Stimulated activated CD4-positive, alpha-beta T cell treated with anti-CD3 and anti-CD28 coated beads, Interleukin-1b, Interleukin-23, amount 100 ng/mL, for 1 hour (primary cell): ENCODE measurements at places on chromosomes 5 and 9.

GRCh38 chr9:88274078-88274477, 114.2 kb upstream of the SPIN1 start:
- DNase-seq, result no peak

- DNase-seq, result no peak
These were observed 714 bp downstream of the SIGMAR1 start for GRCh38 chr9:34636791-34637355.

DNA sequence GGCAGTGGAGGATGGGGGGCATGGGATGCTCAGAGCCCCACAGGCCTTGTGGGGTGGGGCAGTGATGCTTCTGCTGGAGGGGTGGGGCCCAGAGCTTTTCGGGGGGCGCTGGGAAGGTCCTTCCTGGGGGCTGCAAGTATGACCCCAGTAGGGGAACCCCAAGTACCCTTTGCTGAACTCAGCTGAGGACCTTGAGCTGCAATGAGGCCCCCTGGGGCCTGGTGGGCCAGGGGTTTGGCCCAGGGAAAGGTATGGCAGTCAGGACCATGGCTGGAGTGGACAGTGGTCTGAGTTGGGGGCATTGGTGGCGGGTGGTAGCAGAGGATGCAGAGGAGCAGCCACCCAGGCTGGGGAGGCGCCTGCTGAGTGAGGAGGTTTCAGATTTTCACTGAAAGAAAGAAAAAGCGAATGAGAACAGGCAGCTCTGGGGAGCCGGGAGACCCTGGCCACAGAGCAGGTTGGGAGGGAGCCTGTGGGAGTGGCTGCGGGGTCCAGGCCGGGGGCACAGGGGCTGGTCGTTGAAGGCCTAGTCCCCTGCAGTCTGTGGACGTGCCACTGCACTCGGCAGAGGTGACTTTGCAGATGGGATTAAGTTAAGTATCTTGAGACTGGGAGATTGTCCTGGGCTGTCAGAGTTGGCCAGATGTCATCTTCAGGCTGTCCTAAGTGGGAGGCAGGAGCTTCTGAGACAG, 19.2 kb downstream of the WNK2 start:
- DNase-seq, result no peak

DNA sequence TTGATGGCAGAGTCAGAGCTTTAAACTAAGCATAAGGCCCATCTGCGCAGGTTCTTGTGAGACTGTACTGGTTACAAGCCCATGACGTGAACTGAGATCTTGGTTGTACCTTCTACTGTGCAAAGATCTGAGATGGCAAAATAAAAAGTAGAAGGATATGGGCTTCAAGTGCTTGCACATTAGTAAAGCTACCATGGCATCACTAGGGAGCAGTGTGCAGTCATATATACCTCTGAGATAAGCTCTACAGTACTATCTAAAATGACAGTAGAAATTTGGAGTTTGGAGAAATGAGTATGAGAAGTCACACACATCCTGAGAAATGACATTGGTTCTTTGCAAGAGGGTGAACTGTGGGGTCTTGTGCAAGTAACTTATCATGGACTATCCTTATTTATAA, 408.2 kb upstream of the PRR16 start:
- no peak for DNase-seq

DNA sequence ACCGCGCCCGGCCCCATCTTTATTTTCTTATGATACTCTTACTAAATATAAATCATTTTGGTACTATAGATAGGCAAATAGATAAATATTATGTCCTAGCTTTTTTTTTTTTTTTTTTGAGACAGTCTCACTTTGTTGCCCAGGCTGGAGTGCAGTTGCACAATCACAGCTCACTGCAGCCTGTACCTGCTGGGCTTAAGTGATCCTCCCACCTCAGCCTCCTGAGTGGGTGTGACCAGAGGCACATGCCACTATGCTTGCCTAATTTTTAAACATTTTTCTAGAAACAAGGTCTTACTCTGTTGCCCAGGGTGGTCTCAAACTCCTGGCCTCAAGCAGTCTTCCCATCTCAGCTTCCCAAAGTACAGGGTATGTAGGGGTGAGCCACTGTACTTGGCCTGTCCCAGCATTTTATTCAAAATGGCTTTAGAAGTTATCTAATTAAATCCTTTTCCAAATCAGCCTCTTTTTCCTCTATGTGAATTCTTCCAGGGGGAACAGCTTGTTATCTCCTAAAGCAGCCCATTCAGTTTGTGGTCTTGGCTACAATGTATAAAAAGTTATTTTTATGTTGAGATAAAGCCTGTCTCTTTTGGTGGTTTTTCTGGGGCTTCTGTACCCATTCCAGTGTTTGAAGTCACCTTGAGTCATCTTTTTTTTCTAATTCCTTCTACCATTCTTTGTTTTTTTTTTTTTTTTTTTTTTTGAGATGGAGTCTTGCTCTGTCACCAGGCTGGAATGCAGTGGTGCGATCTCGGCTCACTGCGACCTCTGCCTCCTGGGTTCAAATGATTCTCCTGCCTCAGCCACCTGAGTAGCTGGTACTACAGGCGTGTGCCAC, 12.1 kb downstream of the MELK start:
- DNase-seq, result no peak

- no peak for DNase-seq
These were observed 25.7 kb upstream of the ENTREP1 start for GRCh38 chr9:69299315-69299714.

DNA sequence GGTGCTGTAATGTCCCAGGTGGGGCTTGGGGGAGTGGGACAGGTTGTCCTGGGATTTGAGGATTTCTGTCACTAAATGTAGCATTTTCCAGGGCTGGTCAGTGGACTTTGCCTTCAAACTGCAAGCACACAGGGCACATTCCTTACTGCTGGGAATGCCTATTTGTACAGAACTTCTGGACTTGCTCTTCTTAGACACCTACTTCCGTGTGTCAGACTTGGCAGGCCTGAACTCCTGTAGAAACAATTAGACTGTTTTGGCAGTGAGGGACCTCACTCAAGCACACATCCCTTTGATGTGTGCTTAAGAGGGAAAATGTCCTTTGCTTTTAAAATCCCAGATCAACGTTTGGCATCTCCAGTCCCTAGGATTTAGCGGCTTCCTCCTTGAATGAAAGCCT, 192.2 kb downstream of the PAPPA start:
- DNase-seq, result no peak

GRCh38 chr9:69468380-69468779, 143.4 kb downstream of the ENTREP1 start:
- no peak for DNase-seq

DNA sequence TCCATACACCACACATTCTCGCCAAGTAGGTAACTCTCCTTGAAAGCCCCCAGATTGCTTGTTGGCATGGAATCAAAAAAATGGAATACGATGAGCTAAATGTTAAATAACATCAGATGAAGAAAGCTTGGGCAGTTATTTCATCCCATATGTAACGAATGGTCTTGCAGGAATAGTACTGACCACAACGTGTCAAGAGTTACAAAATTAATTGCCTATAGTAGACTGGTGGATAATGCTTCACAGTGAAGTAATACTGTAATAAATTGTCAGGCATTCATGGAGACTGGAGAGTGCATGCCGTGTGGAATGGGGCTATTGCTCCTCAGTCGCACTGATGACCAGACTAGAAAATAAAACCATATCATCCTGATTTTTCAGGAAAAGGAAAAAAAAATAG, 1628.7 kb downstream of the MAT2B start:
- DNase-seq, result no peak

GRCh38 chr5:17204133-17204489, 13.3 kb upstream of the BASP1 start:
- DNase-seq, result no peak

- DNase-seq, result no peak
These were observed 42.5 kb downstream of the SLC6A3 start for GRCh38 chr5:1402611-1403255.

- DNase-seq, result no peak
These were observed 544.1 kb downstream of the RAB3C start for GRCh38 chr5:59126708-59127573.

DNA sequence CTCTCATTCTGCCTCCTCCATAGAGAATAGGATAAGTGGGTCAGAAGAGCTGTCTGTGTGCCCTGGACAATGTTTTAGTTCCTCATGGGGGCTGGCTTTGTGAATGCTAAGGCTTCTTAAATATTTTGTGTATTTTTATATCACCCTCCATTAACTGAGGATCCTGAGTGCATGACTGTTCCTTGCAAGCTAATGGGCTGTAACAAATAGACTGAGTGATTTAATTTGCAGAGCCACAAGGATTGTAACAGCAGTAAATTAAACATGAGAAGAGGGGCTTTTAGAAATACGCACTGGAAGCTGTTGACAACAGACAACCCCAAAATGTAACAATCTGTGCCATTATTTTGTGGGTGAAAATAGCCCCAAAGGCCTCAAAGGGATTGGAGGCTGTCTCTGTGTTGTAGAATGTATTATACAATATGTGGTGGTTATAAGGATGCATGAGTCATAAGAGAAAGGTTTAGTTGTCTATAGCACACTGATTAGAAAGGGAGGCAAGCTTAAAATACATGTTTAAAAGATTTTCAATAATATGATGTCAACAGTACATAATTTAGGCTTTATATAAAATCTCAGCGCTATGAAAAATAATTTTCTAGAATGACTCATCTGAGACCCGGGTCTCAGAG, 152.7 kb upstream of the ACTBL2 start:
- DNase-seq, result no peak

DNA sequence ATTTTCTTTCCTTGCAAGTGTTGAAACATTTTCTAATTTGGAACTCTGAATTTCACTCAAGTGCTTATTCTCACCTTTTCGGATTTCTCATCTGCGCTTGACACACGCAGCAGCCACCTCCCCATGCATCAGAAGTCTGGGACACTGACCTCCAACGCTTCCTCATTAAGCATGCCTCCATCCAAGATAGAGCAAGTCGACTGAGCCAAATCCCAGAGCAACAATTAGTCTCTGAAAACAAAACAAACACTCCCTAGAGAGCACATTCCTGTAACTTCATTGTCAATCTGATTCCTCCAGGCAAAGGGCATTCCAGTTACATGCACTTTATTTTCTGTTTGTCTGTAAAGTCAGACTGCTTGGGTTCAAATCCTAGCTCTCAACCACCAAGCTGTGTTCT, 5.7 kb downstream of the CD180 start:
- DNase-seq, result no peak

GRCh38 chr5:131160134-131160533, 4.9 kb downstream of the HINT1 start:
- DNase-seq, result no peak

GRCh38 chr5:135162661-135163265, 128.7 kb upstream of the PITX1 start:
- DNase-seq, result no peak

- DNase-seq, result no peak
These were observed 45.6 kb downstream of the COMMD10 start for GRCh38 chr5:116130471-116130870.

GRCh38 chr5:73186976-73187375, 14.0 kb downstream of the TMEM174 start:
- no peak for DNase-seq

DNA sequence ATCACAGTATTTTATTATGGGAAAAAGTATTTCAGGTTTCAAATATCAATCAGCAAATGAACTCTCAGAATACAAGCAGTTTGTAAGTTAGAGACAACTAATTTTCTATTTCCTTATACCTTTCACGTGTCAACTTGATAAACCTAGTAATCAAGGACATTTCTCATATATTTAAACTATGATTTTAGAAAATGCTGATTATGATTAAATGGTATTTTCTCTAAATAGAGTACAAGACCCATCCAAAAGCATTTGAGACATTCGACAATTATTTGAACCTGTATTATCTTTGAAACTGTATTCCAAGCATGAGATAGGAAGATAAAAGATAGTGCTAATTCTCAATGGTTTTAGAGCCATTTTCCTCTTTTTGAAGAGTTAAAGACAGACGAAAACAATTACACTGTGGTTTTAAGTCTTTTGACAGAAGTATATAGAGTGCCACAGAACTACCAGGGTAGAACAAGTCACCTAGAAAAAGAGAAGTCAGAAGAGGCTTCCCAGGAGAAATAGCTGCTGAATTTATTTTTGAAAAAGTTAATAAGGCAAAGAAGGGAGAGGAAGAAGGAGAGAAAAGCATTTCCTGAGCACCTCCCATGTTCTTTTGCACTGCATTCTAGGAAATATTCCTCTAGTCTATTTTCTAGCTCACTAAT, 5.6 kb downstream of the MEIKIN start:
- DNase-seq, result no peak

- no peak for DNase-seq
These were observed 47.6 kb upstream of the GRHPR start for GRCh38 chr9:37374892-37375291.

DNA sequence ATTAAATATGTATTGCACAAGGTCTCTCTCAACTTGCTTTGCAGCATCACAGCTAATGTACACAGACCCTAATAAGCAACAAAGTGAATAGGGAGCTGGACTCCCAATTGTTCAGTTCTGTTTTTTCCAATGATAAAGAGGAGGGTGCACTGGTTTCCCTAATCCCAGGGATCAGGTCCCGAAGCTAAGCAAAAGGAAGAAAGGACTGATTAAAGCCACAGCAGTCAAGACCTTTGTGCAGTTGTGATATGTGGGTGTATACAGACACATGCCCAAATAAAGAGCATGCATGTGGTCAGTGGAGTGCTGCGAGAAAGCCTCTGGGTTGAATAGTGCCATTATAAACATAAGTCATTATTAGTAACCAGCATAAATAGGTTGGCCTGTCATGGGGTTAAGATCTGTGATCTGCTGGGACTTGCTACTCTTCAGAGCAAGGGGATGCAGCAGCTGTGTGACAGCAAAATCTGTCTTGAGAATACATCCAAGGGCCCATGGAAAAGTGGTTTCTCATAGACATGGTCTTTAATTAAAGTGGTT, 1863.1 kb upstream of the WWC1 start:
- DNase-seq, result no peak

GRCh38 chr9:31574006-31574765, 810.3 kb upstream of the ACO1 start:
- DNase-seq, result no peak

- DNase-seq, result no peak
These were observed 686.1 kb upstream of the CHD1 start for GRCh38 chr5:99614888-99615287.

- no peak for DNase-seq
These were observed 706.4 kb downstream of the SEMA5A start for GRCh38 chr5:8839361-8840055.

GRCh38 chr9:35407846-35408245, 82.1 kb upstream of the RUSC2 start:
- no peak for DNase-seq

DNA sequence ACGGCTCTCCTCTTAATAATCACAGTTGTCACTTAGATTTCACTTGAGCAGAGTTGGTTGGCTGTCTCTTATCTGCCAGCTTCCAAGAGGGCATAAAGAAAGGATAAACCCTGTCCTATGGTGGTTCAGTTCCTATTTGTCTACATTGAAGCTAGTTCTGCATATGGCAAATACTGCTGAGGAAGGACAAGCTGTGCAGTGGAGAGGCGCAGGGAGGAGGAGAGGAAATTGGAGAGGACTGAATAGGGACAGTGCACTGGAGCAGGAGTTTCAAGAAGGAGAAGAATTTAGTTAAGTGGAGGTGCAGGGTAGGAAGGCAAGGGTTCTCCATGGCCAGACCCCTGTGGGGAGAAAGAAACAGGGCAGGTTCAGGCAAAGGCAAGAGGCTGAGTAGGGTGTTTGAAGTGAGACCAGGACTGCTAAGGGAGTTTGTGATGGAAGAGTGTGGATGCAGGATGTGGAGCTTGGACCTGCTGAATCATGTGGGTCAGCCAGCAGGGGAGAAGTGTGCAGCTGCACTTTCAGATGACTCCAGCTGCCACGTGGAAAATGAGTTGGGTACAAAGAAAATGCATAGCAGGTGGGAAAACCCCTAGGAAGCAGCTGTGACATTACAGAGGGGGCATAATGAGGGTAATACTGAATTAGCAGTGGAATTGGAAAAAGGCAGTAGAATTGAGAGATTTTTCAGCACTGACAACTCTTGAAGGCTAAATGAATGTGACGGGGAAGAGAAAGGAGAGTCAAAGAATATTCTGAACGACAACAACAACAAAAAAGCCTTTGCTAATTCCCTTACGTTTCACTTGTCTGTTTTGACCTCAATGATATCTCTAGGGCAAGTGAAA, 66.8 kb downstream of the MAMDC2 start:
- no peak for DNase-seq
